Activated CD8-positive, alpha-beta memory T cell treated with anti-CD3 and anti-CD28 coated beads, Interleukin-2, amount 50 U/mL, for 4 hours (primary cell): ENCODE measurements at places on chromosomes 11 and 22.

DNA sequence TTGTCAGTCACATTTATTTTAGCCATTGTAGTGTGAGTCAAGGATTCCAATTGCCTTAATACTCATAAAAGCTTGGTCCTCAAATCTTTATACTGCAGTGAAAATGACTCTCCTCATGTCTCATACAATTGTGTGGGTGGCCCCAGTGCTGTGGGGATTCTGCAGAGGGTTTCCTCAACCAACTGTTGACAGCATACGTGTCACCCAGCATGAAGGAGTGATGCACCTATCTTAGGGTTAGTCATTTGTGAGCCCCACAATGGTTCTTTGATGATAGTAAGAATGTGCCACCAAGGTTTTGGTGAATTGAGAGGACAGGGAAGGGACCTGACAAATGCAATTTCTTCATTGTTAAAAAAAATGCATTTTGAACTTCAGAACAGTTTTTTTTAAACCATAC is 1046.2 kb downstream of the OPCML start:
- DNase-seq: no peak

DNA sequence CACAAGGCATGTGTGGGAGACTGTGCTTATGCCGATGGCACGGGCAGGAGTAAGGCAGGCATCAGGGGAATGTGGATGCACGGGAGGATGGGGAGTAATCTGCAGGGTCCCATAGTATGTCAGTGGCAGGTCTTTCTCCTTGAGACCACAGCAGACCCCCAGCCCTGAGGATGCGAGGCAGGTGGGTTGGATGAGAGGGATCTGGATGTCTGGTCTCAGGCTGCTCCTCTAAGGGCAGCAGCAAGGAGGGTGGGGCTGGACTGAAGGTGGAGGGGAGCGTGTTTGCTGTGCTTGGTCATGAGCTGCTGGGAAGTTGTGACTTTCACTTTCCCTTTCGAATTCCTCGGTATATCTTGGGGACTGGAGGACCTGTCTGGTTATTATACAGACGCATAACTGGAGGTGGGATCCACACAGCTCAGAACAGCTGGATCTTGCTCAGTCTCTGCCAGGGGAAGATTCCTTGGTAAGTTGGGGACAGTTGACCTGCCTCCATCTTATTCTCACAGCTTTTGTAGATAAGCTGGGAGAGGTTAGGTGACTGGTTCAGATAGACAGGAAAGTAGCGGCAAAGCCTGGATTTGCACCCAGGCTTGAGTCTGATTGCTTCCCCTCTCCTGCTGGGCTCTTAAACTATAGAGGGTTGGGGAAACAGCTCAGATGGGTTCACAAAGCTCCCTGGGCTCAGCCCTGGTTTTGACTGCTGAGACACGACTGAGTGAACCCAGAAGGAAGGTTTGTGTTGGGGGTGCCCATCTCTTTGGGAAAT is at the start of gene APOL1:
TSS of gene APOL1 (plus strand) at position 380 of the 769 bp plus-strand sequence. CDS start 1,823 bp downstream, outside the sequence.
- DNase-seq: peak; percentile 41

DNA sequence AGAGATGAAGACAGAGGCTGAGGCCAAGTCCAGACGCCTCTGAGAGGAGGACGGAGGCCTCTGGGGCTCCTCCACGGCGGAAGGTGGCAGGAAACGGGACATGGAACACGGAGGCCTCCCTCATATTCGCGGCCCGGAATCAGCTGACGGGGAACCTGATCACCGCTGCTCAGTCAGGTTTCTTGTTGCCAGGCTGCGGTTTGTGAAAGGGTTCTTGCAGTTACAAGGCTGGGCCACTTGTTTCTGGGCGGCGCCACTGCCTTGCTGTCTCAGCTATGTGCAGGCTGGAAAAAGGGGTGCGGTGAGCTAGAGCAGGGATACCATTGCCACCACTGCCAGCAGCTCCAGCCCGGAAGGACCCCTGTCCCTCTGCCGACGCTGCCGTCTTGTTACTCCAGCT is 10.0 kb upstream of the MMP1 start:
- DNase-seq: no peak

DNA sequence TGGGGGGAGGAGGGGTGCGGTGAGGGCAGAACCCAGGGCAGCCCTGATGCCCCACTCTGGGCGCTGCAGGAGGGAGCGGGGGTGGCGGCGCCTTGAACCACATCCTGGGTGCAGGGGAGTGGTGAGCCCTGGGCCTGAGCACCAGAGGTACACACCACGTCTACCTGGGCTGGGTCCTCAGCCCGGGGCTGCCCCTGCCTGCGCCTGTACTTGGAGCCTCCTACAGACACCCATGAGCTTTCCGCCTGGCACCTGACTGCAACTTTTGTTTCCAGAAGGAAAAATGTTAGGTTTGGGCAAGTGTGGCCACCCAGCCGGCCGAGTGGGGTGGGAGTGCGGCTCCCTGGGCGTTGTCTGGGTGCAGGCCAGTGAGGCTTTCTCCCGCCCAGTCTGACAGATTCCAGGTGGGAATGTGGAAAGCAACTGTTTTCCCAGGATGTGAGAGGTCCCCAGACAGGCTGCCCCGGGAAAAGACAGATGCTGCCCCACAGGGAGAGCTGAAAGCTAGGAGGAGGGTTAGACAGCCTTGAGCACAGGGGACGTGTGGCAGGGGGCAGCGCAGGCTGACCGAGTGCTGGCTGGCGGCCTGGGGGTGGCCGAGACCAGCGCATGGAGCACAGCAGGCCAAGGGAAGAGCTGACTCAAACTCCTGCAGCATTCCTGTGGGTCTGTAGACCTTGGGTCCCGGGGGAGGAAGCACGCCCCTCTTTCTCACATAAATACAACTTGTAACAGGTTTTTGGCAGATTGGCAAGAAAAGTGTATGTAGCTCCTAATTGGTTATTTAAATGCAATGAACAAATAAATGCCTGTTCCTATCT is 44.1 kb downstream of the GNB1L start:
- peak; percentile 9 for DNase-seq

DNA sequence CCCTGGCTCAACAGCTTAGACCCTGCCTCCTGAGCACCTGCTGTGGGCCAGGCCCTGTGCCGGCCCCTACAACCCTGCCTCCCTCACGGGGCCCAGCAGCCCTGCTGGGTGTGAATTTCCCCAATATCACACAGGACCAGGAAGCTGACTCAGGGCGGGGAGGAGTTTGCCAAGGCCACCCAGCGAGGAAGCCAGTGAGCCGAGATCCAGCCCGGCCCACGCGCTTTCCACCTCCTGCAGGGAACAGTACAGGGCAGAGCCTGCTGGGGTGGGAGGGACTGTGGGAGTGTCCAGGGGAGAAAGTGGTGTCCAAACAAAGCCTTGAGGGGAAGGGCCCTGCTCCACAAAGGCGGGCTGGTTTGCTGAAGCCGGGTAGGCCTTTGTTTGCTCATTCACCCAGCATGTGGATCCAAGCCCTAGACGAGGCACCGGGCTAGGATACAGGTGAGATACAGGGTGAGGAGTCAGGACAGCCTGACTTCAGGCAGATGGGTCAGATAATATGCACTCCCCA is 26.8 kb downstream of the RPL3 start:
- DNase-seq: no peak

- no peak for DNase-seq
Observed at GRCh38 chr11:10674440-10674855, 19.1 kb downstream of the IRAG1 start.

GRCh38 chr11:55707029-55707428 is 45.0 kb downstream of the OR4C6 start:
- no peak for DNase-seq

DNA sequence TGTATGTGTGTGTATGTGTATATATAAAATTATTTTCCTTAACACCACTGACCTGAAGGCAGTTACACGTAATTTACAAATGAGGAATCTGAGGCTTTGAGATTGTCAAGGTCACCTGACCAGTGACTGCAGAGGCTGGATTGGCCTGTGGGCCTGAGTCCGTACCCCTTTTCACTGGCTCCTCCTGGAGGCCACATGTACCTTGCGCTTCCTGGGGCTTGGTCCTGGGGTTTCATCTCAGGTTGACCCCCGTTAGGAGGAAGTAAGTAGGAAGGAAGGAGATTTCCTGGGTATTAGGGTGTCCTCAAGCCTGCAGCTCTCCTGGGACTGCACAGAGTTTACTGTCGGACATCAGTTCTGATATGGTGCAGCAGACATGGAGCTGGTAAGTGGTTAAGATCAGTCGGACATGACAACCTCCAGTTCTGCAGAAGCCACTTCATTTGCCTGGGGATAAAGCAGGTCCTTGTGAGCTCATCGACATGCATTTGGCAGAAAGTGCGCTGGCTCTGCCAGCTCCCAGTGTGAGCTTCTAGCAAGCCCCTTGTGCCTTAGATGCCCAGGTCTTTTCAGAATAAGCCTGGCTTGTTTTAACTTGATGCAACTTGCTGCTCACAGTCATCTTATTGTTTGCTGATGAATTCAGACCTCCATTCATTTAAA is 36.6 kb downstream of the ST3GAL4 start:
- DNase-seq: no peak

- no peak for DNase-seq
Observed at GRCh38 chr11:19864141-19865140, 151.8 kb downstream of the NAV2 start.

GRCh38 chr11:70021586-70021985 is 56.5 kb upstream of the ANO1 start:
- DNase-seq: no peak

DNA sequence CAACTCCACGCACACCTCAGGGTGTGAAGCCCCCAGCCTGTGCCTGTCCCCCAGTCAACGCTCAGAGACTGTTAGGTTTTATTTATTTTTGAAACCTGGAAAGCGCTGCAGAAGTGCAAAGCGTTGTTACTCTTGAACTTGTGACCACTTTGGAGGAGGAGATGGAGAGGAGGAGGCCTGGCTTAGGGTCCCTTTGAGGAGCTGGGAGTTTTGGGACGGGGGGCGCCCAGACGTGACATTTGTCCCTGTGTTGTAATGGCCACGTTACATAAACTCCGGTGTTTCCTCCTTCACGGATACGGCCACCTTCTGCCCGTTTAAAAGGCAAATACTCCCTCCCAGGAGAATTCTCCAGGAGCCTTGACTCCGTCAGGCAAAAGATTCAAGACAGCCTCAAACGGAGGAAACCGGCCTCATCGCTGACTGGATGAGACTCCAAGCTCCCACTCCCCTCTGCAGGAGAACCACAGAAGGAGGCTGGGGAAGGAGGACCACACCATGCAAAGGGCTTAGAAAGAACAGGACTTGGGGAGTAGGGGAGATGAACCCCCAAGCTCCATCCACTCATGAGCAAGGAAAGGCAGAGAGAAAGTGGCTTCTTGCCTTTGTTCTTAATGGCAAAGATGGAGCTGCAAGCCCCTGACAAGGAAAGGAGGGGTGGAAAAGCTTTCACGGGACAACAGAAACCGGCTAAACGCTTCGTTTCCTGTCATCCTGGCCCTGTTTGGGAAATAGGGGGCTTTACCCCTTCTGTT is 630 bp downstream of the PIK3IP1 start:
- DNase-seq: no peak

GRCh38 chr11:94794287-94795168 is 26.4 kb downstream of the AMOTL1 start:
- no peak for DNase-seq

DNA sequence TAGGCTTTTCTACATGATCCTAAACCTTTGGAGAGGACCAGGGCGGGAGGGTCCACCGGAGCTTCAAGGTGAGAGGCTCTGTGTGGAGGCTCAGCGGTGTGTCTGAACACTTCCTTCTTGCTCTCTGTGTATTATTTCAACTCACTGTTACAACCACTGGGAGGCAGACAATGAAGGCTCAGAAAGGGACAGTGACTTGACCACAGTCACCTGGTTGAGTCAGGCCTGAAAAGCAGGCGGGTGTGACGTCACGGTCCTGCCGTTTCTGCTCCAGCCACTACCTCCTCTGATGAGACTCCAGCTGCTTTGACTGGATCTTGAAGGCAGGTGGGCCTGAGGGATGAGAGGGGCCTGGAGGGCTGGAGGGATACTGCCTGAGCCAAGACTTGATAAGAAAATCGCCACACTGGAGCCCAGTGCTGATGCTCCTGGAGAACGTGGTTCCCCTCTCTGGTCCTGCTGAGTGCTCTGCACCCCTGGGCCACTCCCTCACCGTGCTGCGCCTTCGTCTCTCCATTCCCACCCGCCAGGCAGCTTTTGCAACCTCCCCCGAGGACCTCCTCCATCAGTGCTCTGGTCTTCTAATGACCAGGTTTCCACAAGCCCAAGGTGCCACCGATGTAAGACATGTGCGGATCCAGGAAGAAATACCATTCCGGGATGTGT is 27.9 kb downstream of the KCNC1 start:
- no peak for DNase-seq

GRCh38 chr22:21858025-21858764 is 9.2 kb downstream of the MAPK1 start:
- DNase-seq: no peak

- no peak for DNase-seq
Observed at GRCh38 chr11:66218036-66218435, 50.4 kb upstream of the RAB1B start.

DNA sequence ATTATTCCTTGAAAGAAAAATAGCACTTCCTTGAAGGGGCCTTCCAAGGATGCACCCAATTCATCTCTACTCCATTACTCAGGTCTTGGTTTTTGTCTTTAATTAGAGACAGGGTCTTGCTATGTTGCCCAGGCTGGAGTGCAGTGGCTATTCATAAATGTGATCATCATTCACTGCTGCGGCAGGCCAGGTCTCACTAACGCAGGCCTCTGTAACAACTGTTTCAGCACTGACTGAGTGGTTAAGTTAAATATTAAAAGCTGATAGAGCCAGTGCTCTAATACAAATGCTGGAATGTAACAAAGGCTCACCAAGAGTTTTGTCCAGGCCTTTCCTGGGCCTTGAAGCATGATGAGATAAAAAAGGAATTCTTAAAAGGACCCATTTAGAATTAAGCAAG is 61.4 kb upstream of the GNAZ start:
- no peak for DNase-seq

DNA sequence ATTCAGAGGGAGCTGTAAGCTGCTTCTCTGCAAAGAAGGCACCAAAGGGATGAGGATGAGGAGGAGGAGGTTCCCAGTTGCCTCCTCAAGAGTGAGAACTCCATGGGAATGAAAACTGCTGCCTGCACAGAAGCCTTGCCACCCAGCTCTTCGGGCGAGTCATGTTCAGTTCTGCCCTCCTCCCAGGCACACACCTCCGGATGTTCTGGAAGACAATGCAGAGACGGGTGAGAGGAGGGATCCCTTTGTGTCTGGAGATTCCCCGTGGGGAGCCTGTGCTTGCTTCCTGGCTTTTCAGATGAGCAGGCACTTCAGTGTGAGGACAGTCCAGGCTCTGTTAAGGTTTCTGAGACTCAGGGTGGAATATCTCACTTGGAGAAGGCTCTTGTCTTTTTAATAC is 295.6 kb downstream of the DDX10 start:
- no peak for DNase-seq

GRCh38 chr11:86403458-86403857 is 28.8 kb downstream of the CCDC81 start:
- DNase-seq: no peak

DNA sequence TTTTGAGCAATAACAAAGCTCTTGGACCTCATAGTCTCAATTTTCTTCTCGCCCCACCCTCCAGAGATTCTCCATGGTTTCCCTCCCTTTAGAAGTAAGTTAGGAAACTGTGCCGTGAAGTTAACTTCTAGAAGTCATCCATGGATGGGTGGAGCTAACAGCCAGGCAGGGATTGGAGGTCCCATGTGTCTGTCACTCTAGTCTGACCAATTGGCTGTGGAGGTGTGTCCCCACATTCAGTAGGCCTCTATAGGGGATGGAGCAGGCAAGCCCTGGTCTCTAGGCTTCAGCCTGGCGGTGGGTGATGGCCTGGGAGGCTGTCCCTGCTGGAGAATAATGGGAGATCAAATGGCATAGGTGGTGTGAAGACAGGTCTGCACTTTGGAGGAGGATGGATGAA is 50.7 kb downstream of the TP53I11 start:
- no peak for DNase-seq

GRCh38 chr11:57566905-57567514 is 462 bp downstream of the UBE2L6 start:
- DNase-seq: peak; percentile 41

- peak; percentile 4 for DNase-seq
Observed at GRCh38 chr22:45877651-45878050, 99.3 kb downstream of the WNT7B start.
